ELR (cell line): ENCODE measurements at places on chromosomes 4 and X.

- DNase-seq: peak; percentile 21
Observed at GRCh38 chr4:64889906-64890610, 480.8 kb upstream of the TECRL start.

DNA sequence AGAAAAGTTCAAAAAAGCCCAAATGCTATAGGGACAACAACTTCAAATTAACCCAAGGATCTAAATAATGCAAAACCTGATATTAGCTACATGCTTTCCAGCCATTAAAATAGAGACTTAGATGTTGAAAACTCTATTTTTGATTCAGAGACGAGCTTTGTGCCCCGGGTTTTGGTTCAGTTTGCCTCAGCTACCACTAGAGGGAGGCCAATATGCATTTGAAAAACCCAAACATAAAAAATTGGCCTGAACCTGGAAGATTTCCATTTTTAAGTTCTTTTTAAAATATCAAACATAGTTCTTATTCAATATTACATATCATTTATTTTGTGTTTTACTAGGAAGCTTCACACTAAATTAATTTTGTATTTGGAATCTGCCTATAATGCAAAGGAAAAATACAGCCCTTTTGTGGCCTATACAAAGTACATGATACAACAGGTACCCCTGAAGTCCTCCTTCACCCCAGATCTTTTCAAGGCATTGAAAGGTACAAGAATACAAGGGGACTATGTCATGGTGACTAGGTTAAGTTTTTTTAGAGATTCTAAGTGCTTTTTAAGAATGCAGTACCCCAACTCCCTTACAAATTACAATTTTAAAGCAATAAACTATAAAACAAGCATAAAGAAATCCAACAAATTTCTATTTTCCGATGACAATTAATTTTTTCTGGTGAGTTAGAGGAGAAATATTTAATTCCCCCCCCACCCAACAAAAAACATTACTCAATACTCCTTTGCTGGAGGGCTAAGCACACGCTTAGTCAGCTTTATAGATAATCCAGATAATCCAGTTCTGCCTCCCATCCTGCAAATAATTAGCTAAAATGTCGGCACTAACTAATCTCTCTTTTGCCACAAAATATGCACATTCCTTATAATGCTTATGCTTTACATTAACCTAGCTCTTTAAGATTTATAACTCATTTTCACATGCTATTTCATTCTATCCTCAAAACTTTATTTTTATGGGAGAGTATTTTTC lies 97.7 kb upstream of the PTPN13 start:
- peak; percentile 62 for DNase-seq

DNA sequence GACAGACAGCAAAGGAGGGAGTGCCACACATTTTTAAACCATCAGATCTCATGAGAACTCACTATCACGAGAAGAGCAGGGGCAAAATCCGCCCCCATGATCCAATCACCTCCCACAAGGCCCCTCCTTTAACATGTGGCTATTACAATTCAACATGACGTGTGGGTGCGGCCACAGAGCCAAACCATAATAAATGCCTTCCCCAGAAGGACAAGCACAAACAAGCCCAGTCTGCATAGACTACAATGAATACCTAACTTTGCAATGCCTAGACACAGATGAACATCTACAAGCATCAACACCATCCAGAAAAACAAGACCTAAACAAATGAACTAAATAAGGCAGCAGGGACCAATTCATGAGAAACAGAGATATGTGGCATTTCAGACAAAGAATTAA lies 12.3 kb downstream of the ETDA start:
- DNase-seq: no peak

DNA sequence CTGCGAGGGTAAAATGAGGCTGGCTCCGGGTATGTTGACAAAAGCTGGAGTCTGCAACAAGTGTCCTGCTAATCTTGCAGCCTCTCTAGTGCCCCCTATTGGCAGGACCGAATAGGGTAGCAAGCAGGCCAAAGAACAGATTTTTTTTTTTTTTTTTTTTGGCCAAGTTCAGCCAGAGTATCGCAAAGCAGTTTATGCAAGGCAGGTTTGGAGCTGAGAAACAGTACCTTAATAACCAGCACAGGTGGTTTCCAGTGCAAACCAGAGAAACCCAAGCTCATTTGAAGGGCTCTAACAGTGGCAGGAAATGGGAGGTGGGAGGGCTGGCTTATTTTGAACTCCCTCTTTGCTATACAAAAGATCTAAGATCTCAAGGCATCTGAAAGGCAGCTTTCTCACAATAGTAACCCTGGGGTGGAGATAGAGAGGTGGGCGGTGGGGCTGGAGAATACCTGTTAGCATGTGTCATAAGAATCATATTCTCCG lies 38.2 kb upstream of the OCIAD2 start:
- no peak for DNase-seq

DNA sequence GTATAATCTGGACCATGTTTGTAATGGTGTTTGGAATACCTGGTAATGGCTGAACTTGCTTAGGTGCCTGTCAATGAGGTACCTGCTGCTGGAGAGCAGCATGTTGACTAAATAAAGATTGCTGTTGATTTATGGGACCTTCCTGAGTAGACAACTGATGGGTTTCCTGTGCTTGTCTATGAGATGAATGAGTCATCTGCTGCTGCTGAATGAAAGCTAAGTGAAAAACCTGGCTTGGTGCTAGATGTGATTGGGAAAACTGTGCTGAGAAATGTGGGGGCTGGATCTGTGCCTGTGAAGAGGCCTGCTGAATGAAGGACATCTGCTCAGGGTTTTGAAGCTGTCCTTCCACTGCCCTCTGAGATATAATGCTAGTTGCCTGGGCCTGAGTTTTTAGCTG lies 69.6 kb downstream of the WNK3 start:
- DNase-seq: peak; percentile 0

- peak; percentile 59 for DNase-seq
Observed at GRCh38 chr4:109406337-109406931, 27.2 kb upstream of the SEC24B start.

GRCh38 chr4:113593400-113594230 lies 167.9 kb downstream of the CAMK2D start:
- no peak for DNase-seq

- no peak for DNase-seq
Observed at GRCh38 chr4:2125023-2125422, 65.9 kb downstream of the NAT8L start.

- DNase-seq: no peak
Observed at GRCh38 chr4:17664755-17665154, 50.3 kb downstream of the MED28 start.

GRCh38 chr4:122668241-122668640 lies 47.4 kb upstream of the IL21 start:
- DNase-seq: peak; percentile 86

DNA sequence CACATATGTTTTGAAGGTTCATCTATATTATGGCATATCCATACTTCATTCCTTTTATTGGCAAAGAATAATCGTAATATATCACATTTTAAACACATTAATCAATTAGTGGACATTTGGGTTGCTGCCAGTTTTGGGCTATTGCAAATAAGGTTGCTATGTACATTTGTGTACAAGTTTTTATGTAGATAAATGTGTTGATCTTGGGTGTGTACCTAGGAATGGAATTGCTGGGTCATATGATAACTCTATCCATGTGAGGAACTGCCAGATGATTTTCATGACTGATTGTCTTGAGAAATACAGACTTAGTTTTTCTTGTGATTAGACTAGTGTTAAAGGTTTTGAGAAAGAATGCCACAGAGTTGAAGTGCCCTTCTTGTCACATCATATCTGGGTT lies 99.2 kb upstream of the RAB40AL start:
- no peak for DNase-seq

- peak; percentile 73 for DNase-seq
Observed at GRCh38 chrX:48591255-48591791, 6.0 kb upstream of the WDR13 start.

- no peak for DNase-seq
Observed at GRCh38 chrX:132411310-132411977, 77.4 kb downstream of the MBNL3 start.

GRCh38 chrX:153551135-153551534 lies 33.7 kb downstream of the ATP2B3 start:
- DNase-seq: peak; percentile 46

- no peak for DNase-seq
Observed at GRCh38 chr4:27835851-27836250, 975.2 kb downstream of the STIM2 start.

- DNase-seq: no peak
Observed at GRCh38 chr4:94354474-94354896, 11.8 kb upstream of the HPGDS start.

DNA sequence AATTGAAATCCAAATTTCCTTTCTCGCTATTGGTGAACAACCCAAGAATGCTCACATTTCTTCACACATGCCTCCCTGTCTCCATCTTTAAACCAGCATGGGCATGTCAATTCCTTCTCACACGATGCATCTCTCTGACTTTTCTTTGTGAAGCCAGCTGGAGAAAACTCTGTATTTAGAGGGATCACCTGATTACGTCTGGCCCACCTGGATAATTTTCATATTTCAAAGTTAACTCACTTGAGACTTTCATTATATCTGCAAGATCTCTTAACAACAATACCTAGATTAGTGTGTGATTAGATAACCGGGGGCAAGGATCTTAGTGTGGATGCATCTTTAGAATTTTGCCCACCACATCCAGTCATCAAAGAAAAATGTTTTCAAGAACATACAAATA lies 164.0 kb downstream of the TMEM47 start:
- DNase-seq: no peak

GRCh38 chr4:143514901-143515300 lies 1.4 kb downstream of the SMARCA5 start:
- peak; percentile 5 for DNase-seq

DNA sequence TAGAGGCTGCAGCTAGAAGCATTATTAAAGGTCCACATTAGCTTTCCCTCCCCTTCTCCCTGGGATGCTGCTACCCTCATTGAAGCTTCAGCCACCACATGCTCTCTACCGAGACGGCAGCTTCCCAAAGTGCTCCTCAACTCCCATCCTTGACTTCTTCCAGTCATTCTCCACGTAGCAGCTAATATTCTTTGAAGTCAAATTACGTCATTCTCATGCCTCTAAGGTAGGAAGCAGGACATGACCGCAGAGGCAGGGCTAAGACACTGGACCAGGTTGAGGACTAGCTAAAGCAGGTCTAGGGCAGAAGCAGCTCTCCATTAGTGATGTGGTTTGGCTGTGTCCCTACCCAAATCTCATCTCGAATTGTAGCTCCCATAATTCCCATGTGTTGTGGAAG lies 128.3 kb downstream of the SHOX start:
- no peak for DNase-seq

DNA sequence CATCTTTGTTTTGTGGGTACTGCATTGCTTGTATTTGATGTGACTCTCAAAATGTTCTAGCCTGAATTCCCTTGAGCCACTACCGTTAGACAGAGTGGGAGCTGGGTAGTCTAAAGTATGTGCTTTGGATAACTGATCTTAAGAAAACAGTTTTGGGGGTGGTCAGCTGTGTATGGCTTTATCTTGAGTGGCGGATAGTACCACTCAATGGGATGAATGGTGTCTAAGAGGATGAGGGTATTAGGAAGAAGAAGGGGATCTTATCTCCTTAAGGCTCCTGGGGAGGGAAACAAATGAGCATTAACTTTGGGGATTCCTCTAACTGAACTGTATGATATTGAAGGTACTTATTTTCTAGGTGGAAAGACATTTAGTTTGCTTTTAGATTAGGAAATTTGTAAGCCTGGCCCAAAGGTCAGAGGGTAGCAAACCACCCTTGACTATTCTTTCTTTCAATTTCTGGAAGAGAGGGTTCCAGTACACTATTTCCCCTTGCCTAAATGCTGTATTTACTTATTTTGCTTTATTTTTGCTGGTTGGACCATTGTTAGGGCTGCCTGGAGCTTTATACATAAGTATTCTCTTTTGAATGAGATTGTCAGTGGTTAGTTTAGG lies 11.3 kb downstream of the BMP2K start:
- no peak for DNase-seq

GRCh38 chr4:58761563-58761962 lies 1651.4 kb upstream of the IGFBP7 start:
- no peak for DNase-seq

DNA sequence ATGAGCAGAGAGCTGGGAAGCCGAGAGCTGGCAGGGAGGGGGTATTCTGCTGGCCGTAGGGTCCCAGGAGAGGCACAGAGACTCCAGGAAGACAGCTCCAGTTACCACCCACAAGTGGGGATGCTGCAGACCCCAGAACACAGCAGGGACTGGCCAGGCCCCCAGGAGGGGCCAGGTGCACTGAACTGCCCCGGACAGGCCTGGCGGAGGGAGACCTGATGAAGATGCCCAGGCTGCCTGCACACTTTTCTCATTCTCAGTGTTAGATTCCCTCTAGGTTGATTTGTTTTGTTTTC lies 110.8 kb downstream of the CPZ start:
- no peak for DNase-seq

GRCh38 chr4:56979421-56980072 lies 851 bp downstream of the POLR2B start:
- peak; percentile 50 for DNase-seq

DNA sequence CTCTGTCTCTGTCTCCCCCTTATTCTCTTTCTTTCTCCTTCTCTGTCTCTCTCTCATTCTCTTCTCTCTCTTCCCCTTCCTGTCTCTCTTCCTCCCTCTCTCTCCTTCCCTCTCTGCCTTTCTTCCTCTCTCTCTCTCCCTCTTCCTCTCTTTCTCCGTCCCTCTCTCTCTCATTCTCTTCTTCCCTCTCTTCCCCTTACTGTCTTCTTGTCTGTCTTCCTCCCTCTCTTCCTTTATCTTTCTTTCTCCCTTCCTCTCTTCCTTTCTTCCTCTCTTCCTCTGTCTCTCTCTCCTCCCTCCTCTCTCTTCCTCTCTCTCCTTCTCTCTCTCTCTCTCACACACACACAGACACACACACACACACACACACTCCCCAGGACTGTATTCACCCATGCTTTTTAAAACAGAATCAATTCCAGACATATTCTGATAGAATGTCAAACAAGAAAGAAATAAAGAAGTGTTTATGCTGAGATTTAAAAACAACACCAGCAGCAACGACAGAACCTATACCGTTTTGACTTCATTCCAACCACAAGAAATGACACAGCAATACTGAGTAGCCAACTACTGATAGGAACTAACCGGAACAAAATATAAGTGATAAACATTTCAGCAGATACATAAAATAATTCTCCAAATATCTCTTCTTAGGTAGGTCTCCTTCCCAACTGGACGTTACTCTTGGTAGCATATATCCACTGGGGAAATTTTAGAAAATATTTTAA lies 296.7 kb downstream of the ASMT start:
- DNase-seq: no peak

DNA sequence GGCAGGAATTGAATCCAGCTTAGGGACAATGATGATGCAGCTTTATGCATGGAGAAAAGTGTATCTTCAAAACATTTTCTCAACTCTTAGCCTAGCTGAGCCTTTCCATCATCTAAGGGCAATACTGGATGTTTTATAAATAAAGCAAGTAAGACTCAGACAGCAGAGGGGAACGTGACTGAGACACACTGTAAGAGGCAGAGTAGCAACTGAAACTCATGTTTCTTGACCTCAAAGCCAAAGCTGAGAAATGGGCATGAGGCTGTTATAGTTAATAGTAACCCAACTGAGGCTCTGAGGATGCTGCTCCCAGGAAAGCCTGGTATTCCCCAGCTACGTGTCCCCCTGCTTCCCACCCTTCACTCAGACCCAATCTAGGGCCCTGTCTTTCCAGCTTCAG lies 44.6 kb downstream of the ARHGEF9 start:
- no peak for DNase-seq

GRCh38 chr4:15926486-15926885 lies 12.1 kb downstream of the FGFBP1 start:
- no peak for DNase-seq

GRCh38 chr4:58749206-58749605 lies 1639.0 kb upstream of the IGFBP7 start:
- DNase-seq: no peak
